ENCODE measurements at places on chromosomes 3 and 15.

- DNase-seq: no peak
These were observed 50.2 kb upstream of the CCR4 start for GRCh38 chr3:32901005-32901932.

GRCh38 chr15:69141286-69141701, 19.1 kb upstream of the GLCE start:
- DNase-seq: no peak

DNA sequence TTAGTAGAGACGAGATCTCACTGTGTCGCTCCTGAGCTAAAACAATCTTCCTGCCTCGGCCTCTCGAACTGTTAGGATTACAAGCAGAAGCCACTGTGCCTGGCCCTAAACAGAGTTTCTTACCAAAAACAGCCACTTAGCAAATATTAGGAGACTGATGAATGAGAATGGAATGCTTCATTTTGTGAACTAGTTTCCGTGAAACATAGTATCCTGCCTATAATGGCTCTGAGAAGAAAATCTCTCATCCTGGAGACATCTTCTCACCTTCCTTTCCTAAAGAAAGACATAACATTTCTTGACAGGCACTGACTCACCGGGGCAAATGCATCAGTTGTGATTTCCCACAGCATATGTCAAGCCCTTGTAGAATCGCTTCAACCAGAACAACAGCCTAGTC, 44.9 kb downstream of the GJD2 start:
- DNase-seq: peak; percentile 21

DNA sequence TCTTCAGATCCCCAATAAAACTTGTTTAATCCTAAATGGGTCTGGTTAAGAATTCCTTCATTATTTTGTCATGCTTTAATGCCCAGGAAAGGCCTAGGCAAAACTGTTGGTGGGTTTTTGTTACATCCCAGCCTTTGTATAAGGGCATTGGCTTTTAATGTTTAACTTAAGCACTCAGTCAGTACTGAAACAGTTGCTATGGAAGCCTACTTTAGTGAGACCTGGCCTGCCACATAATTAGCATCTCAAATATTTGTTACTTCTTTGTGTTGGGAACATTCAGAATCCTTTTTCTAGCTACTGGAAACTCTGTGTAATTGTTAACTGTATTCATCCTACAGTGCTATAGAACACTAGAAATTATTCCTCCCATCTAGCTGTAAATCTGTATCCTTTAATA, 369.6 kb upstream of the ATP10A start:
- DNase-seq: no peak

GRCh38 chr3:176824811-176825210, 372.5 kb downstream of the TBL1XR1 start:
- no peak for DNase-seq

DNA sequence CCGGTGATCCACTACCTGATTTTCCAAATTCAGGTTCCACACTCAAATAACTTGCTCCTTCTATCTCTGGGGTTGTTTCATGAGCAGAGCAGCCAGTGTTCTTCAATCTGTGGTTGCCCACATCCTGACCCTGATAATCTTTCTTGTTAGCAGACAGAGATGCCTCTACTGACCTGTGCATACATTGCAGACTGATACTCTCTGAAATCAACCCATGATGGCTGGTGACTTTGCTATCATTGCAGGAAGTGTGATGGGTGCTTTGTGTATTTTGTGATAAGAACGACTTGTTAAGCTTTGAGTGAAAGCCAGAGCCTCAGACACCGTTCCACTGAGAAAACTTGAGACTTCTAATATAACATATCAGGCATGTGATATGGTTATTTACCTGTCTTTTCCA, 39.9 kb downstream of the GATM start:
- DNase-seq: no peak

- no peak for DNase-seq
These were observed 93.2 kb downstream of the CMSS1 start for GRCh38 chr3:99910752-99911290.

GRCh38 chr3:26839001-26839400, 216.4 kb downstream of the LRRC3B start:
- DNase-seq: no peak

DNA sequence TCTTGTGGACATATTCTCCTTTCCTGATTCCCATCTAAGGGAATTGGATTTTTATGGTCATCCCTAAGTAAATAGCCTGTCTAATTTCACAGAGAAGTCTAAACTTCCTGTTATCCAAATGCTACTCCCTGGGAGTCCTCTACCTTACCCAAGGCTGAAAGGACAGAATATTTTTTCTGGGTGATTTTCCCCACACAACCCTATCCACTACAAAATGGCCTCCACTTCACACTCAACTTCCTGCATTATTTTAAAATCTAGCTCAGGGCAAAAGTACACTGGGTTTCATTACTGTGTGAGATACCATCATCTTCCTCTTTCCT, 77.5 kb upstream of the ABI3BP start:
- no peak for DNase-seq

DNA sequence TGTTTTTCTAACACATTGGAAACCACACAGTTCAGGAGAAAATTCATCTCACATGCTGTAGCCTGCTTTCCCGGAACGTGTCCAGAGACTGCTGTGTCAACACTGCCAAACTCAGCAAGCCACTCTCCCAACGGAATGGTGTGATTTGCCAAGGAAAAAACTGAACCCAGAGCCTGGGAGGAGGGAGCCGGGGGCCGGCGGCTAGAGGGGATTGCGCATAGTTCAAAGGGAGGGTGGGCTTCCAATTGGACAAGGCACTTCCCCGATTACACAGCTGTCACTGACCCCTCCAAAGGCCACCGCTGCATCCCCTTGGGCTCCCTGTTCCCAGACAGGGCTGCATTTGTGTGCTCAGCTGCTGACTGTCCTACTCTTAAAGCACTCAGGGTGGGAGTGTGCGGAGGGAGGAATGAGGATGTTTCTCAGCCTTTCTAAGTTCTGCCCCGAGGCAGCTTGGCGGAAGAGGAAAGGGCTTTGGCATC, 256.2 kb downstream of the ZNF621 start:
- DNase-seq: no peak

DNA sequence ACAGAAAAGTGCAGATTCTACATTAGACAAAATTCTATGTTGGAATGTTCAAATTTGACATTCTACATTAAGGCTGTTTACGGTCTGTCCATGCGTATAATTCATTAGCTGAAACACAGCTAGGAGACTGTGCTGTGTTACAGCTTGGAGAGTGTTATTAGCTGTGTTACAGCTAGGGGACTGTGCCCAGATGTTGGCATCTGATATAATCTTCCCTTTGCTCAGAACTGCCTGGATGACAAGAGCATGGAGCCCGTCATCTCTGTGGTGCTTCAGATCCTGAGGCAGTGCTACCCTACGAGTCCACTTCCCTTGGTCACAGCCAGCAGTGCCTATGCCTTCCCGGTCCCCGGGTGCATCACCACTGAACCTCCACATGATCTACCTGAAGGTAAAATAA, 177.0 kb downstream of the AGBL1 start:
- DNase-seq: no peak

- peak; percentile 97 for DNase-seq
These were observed 25.7 kb upstream of the GALNT15 start for GRCh38 chr3:16148783-16149182.

DNA sequence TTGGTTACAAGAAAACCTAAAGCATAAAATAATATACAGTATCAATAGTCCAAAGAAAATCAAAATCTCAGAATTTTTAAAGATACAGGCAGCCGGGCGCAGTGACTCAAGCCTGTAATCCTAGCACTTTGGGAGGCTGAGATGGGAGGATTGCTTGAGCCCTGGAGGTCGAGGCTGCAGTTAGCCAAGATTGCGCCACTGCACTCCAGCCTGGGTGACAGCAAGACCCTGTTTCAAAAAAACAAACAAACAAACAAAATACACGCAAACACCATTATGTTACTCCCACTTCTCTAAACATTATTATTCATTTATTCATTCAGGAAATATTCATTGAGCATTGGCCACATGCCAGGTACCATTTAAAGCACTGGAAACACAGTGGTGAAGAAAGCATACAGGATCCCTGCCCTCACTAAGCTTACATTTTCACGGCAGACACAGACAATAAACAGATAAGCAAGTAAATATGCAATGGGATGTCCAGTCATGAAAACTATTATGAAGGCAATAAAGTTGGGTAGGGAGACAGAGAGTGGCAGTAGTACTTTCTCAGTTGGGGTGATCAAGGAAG, 6.7 kb downstream of the BCL2A1 start:
- DNase-seq: no peak

DNA sequence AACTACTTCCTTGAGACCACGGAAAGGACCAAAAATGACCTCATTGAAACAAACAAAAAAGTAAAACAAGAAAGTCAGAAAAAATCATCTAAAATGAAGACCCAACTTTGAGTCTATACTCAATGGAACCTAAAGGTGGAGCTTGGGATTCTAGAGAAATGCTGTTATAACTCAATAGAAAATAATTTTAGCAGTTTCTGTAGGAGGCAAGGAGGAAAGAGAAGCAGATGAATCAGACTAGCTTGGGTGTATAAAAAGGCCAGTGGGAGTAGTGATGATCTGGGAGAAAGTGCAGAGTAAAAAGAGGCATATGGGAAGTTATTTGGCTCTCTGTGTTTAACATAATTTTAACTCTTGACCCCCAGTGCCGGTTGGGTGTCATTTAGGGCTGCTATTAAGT, 94.4 kb downstream of the TMCO5A start:
- DNase-seq: peak; percentile 67

GRCh38 chr15:35973029-35973428, 427.1 kb upstream of the DPH6 start:
- no peak for DNase-seq

GRCh38 chr3:54424292-54424691, 301.9 kb downstream of the CACNA2D3 start:
- DNase-seq: no peak

- DNase-seq: no peak
These were observed 173.9 kb downstream of the MEIS2 start for GRCh38 chr15:36926427-36926825.

GRCh38 chr15:82540984-82541431, 751 bp upstream of the RPS17 start:
- DNase-seq: peak; percentile 13

GRCh38 chr3:102195198-102195948, 239.4 kb upstream of the ZPLD1 start:
- no peak for DNase-seq

- DNase-seq: no peak
These were observed 24.9 kb downstream of the GYG1 start for GRCh38 chr3:149016242-149016641.

DNA sequence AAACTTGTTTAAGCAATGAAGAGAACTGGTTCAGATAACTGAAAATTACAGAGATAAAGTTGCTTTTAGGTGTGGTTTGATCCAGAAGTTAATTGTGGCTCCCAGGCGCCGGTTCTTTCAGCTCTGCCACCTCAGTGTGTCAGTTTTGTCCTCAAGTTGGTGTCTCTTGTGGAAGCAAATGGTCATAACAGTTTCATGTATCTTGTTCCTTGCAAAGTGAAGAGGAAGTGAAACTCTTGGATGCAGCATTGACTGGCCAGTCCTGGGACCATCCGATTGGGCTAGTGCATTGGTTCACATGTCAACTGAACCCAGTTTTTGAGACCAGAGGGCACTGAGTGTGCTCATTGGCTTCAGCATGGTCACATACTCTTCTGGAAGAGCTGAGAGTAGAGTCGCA, 181.4 kb upstream of the GRM7 start:
- no peak for DNase-seq

GRCh38 chr15:99306694-99307338, 55.5 kb downstream of the LRRC28 start:
- no peak for DNase-seq
